ENCODE measurements at places on chromosomes 6 and 20.

GRCh38 chr6:4322846-4323309, 187.5 kb upstream of the ECI2 start:
- DNase-seq, result no peak

- no peak for DNase-seq
Observed at GRCh38 chr20:59325142-59325523, 24.7 kb downstream of the EDN3 start.

GRCh38 chr6:160861824-160862223, 129.7 kb upstream of the MAP3K4 start:
- no peak for DNase-seq

GRCh38 chr6:116229287-116229913, 24.5 kb downstream of the TSPYL4 start:
- DNase-seq, result peak; percentile 97

- no peak for DNase-seq
Observed at GRCh38 chr6:106556368-106556960, 72.8 kb downstream of the RTN4IP1 start.

GRCh38 chr20:33531885-33532284, 42.0 kb downstream of the CBFA2T2 start:
- DNase-seq, result no peak

GRCh38 chr6:67031451-67031850, 1324.4 kb upstream of the EYS start:
- no peak for DNase-seq

DNA sequence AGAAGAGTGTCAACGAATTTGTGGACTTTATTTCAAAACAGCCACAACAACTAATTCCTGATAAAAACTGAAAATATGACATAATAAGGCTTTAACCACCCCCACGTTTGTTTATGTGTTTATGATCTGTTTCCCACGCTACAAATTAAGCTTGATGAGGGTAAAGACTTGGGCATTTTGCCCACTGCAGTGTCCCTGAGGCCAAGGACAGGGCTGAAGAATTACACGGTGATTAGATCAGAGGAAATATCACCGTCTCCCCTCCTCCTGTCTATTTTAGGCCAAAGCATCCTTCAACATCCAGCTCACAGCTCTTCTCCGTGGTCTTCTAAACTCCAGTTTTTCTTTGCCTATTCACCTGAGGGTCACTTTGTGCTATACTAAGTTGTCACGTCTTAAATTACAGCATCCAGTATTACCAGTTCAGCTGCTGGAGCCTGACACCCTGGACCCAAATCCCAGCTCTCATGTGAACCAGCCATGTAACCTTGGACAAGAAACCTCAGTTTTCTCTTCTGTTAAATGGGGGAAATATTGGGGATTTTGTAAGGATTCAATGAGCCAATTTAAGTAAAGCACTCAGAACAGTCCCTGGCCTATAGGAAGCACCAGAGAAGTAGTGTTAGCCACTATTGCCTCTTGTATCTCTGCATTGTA, 15.2 kb upstream of the ARFGEF2 start:
- no peak for DNase-seq

- no peak for DNase-seq
Observed at GRCh38 chr6:36752187-36752885, 54.7 kb downstream of the RAB44 start.

DNA sequence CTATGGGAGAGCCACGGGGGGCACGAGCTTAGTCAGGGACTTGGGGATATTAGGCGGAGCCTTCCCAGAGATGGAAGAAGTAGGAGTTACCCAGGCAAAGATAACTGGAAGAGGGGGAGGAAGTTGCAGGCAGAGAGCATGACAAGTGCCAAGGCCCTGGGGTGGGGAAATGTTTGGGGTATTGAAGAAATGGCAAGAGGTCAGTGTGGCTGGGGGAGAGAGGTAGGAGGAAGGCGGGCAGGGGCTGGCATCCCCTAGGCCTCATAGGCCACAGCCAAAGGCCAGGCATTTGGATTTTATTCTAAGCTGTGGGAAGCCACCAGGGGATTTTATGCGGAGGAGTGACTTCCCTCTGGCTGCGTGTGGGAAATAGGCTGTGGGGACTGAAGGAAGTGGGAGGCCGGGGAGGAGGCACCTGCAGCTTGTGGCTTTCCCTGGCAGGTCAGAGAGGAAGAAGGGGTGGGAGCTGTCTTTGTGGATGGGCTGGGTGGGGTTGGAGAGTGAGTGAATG, 22.7 kb downstream of the SNAI1 start:
- no peak for DNase-seq

DNA sequence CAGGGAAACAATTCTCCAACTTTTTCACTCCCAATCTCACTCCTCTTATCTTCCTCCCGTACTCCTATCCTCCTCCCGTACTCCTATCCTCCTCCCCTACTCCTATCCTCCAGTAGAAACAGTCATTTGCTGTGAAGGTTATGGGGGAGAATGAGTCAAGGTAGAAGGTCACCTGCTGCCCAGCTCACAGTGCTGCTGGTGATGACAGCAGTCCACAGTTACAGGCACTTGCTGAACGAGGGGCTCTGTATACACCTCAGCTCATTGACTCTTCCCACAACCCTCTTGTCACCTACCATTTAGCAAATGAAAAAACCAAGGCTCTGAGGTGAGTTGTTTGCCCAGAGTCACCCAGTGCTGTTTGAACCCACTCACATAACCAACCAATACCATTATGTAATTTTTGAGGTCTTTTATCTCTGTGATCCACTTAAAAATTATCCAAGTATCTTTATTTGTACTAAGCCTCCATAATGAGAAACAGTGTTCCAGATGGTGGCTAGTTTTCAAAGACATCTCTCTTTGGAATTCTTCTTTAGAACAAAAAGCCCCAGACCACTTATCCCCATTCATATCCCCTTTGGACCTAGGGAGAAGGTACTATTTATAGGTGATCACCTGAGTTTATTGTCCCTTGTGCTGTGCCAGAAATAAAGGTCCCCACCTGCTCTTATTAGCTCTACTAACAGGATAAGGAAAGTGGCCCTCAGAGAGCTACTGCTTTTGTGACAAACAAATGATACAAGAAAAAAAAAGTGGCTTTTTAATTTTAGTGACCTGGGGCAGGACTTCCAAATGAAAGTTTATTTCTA, 53.2 kb downstream of the PTPN1 start:
- no peak for DNase-seq

- DNase-seq, result no peak
Observed at GRCh38 chr6:97288188-97288587, 5.2 kb upstream of the MMS22L start.

GRCh38 chr6:30168741-30169140, 5.4 kb downstream of the TRIM15 start:
- no peak for DNase-seq

DNA sequence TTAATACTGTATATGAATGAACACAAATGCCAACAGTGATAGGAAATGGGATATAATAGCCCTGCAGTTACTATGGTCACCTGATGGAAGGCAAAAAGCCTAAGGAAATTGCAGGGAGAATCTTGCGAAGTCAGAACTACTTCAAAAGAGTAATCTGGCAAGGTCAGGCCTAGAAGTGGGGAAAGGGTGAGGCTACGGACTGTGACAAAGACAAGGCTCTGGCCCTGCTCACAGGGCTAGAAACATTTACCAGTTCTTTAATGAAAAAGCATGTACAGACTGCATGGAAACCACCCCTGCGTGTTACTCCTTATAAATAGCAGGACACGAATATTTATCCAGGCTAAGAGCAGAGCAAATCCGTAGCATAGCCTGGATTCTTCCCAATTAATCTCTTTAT, 52.5 kb upstream of the HECA start:
- no peak for DNase-seq

- peak; percentile 82 for DNase-seq
Observed at GRCh38 chr6:36666826-36667591, 11.5 kb upstream of the CDKN1A start.

- DNase-seq, result no peak
Observed at GRCh38 chr6:63477422-63478040, 94.7 kb upstream of the LOC128125822 start.

DNA sequence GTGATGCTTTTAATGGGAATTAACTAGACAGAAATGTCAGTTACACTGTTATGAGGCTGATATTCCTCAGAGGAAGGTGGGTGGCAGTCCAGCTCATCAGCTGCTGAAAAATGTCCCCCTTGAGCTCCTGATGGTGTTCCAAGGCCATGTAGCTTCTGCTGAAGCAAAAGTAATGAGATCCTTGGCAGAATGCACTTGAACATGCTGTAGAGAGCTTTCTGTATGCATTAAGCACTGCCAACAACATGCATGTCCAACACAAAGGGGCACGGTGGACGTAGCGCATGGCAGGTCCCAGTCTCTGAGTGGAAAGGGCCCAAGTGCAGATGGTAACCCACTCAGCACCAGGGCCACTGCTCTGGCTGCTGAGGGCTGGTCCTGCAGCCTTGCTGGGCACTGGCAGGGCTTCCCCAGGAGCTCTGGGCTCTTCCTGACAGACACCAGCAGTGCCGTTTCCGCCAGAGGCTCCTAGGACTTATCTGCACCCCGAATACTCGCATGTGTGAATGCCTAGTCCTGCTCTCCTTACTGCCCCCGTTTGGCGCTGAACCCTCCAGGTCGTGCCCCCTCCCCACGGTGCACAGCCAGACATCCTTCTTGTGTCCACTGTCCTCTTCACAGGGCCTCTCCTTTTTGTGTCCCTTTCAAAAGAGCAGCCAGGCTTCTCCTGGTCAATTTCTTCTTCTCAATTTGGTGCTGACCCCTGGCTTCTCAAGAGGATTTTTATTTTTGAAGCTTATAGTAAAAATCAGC, 18.6 kb upstream of the SYNDIG1 start:
- no peak for DNase-seq

- DNase-seq, result no peak
Observed at GRCh38 chr6:50807035-50807434, 11.6 kb upstream of the TFAP2B start.

GRCh38 chr20:17628101-17628841, 53.8 kb downstream of the RRBP1 start:
- no peak for DNase-seq

DNA sequence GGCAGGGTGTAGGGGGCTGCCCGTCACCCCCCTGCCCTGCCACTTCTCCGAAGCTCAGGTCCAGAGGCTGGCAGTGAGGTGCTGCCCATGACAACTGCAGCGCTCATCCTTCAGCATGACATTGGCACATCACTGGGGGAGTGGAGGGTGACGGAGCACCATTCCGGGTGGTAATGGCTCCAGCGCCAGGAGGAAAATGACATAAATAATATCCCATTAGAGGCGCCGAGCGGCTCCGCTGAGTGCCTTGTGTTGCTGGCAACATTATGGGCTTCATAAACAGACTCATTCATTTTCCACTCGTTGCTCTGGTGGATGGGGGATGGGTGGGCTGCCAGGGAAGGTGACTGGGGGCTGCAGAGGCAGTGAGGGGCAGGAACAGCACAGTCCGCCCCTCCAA, 56.9 kb upstream of the CTNNBL1 start:
- DNase-seq, result no peak

GRCh38 chr6:106918115-106918514, 56.4 kb downstream of the CD24 start:
- no peak for DNase-seq

DNA sequence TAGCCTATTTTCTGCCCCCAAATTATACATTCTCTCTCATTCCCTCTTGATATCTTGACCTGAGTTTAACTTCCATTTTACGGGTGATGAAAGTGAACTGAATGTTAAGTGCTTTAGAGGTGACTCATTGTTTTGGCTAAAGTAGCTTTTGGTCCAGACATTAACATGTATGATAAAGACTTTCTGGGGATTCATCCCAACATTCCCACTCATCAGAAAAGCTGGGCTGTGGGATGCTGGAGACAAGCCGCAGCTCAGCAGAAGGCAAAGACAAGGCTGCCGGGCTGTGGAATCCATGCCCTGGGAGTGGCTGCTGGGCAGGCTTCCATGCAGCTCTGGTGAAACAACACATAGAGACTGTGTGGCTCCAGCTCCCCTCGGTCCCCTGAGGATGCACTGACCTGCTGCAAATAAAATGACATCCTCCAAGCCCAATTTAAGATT, 89.9 kb upstream of the SYNDIG1 start:
- DNase-seq, result peak; percentile 19

- DNase-seq, result no peak
Observed at GRCh38 chr20:32989507-32990283, 14.5 kb downstream of the SUN5 start.

DNA sequence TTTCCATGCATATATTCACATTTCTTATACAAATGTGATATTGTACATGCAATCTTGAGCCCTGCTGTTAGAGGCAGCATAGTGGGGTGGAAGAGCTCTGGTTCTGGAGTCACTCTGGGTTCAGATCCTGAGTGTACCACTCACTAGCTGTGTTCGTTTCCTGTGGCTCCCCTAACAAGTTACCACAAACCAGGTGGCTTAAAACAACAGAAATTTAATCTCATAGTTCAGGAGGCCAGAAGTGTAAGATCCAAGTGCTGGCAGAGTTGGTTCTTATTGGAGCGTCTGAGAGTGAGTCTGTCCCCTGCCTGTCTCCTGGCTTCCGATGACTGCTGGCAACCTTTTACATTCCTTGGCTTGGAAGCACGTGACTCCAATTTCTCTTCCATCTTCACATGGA, 115.6 kb downstream of the MAP3K7 start:
- no peak for DNase-seq

GRCh38 chr20:36445847-36446246, 95.5 kb upstream of the MYL9 start:
- DNase-seq, result no peak

GRCh38 chr6:161583584-161583983, 309.7 kb upstream of the AGPAT4 start:
- no peak for DNase-seq

GRCh38 chr6:116307633-116308032, 27.9 kb upstream of the TSPYL1 start:
- no peak for DNase-seq

DNA sequence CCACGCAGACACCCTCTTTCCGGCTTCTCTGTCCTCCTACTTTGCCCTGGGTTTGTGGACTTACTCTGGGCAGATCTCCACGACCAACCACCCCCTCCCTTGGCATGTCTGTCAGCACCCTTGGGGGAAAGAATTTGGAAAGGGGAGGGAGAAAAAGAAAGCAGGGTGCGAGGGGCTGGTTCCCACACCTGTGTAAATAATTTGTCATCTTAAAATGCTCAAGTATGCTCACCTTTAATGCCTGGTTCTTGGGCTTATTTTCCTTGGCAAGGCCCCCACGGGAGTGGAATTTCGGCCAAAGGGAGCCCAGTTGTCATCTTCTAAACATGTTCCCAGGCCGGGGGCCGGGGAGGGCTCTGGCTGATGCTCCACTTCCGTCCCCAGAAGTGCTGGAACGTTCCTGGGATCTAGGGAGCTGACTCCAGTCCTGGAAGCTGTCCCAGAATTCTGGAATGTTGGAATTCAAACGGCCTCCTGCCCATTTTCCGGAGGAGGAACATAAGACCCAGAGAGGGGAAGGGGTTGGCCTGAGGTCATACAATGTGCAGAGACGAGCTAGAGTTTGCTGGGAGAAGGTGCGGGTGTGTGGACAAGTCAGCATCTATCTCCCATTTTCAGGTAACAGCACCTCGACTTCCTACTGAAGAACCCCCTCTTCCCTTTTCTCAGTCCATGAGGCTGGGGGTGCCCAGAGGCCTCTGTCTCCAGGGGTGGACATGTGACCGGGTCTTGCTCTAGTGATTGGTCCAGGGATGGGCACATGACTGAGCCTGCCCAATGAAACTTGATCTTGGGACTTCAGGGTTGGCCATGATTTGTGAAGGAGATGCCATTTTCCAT, 122.3 kb downstream of the CEBPB start:
- no peak for DNase-seq

GRCh38 chr20:23420943-23421931, at the start of gene NAPB:
NAPB (minus strand) TSS chr20:23421488; CDS start chr20:23421402, 86 bp downstream.
- DNase-seq, result peak; percentile 95

All from H9 (cell line).